AG04450 (cell line): ENCODE measurements at places on chromosomes 2 and 18.

DNA sequence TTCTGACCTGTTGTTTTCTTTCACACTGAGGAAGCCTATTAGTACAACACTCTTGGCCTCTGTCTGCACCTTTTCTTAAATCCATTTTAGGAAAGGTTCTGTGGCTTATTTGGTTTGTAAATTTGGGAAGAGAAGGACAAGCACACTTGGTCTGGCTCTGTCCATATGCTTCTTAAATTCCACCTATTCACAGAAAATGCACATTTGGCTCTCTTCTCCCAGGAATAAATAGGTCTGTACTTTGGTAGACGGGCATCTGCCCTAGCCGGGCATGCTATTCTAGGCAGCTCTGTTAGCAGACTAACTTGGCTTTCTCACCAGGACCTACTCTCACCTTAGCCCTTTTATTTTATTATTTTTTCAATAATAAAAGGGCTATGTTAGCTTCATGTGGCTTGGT is 1211.8 kb upstream of the SLC39A10 start:
- no peak for DNase-seq

GRCh38 chr2:205696331-205696926 is 14.1 kb downstream of the NRP2 start:
- no peak for DNase-seq

DNA sequence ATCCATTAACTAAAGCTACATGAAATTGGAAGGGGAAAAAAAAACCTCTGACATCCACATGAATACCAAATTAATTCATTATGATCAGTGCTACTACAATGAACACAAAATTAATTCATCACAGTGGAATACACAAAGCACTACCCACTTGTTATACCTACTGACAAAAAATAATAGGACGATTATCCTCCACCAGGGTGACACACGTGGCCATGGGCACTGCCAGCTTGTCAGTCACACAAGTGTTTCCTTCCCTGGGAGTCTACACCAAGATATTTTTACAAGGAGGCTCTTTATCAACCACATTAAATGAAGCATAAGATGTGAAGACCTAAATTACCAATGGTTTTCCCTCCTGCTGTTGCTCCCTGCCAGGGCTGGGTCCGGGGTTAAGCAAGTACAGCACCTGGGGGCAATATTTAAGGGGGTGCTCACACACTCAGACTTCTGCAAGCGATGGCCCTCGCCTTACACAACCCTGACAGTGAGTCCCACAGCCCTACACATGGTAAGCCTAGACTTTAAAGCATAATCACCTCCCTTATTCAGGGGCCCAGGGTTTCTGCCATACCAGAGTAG is 90.1 kb downstream of the TCF4 start:
- no peak for DNase-seq

DNA sequence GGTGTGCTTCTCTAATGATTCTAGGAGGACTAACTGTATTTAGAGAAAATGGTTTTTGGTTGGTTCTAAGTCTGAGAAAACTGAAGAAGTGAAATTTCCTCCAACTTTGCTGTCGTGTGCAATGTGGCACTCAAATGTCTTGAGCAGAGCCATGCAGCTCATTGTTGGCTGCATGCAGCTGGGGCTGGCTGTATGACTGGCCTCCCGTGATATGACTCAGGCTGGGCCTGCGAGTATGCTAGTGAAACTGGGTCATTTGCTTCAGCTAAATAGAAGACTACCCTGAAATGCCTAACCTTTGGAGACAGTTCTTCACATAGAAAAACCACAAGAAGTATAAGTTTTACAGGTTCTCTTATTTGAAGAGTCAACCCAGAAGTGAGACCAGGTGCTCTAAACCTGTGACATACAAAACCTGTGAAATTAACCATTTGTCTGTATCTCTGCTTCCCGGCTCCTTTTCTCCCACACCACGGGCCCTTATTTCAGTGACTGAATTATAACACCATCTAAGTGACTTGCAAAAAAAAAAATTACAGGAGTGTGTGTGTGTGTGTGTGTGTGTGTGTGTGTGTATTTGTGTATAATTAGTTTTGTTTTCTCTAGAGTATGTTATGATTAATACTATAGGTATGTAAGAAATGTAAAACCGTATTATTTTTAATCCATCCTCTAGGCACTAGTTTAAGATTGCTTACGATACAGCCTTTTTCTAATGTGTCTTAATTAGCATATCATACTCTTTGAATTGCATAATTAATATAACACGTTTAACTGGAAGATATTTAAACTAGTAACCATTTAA is 15.9 kb downstream of the POLI start:
- DNase-seq: peak; percentile 27

- DNase-seq: no peak
These were observed 96.7 kb downstream of the CRACDL start for GRCh38 chr2:98839292-98839691.

DNA sequence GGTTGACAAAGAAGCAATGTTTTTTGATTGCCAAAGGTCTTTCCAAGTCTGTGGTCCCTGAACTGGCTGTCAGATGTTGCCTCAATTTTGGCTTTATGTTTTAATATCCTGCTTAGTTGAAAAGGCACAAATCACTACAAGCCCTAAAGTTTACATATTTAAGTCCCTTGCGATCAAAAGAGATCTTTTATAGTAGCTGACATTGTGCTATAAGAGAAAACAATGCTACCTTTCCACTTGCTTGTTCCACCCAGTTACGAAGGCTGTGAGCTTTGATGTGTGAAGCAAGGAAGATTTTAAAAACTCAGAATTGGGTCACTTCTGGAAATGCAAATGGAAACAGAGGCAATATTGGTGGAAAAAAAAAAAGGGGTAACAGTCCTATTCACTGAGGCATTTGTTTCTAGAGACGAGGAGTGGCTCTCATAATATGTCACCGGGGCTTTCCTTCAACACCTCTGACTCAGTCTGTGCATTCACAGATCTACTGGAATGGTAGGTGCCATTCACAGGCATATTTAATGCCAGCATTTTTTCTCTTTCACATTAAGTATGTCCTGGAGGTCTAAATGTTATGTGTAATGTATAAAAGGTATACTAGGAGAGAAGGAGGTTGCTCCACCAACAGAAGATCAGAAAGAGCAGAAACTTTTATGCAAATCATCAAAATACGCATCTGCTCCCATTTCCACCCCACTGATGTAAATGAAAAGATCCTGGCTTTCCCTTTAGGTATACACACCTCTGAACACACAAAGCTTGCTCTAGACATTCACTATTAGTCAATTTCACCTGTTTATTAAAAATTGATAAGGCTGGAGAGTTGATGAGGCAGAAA is 91.8 kb downstream of the TGIF1 start:
- no peak for DNase-seq

- DNase-seq: no peak
These were observed 553.8 kb downstream of the PIK3C3 start for GRCh38 chr18:42508683-42509296.

- DNase-seq: no peak
These were observed 234.3 kb upstream of the CYRIA start for GRCh38 chr2:16899958-16900357.

- no peak for DNase-seq
These were observed 479.4 kb upstream of the VRK2 start for GRCh38 chr2:57567245-57567644.

DNA sequence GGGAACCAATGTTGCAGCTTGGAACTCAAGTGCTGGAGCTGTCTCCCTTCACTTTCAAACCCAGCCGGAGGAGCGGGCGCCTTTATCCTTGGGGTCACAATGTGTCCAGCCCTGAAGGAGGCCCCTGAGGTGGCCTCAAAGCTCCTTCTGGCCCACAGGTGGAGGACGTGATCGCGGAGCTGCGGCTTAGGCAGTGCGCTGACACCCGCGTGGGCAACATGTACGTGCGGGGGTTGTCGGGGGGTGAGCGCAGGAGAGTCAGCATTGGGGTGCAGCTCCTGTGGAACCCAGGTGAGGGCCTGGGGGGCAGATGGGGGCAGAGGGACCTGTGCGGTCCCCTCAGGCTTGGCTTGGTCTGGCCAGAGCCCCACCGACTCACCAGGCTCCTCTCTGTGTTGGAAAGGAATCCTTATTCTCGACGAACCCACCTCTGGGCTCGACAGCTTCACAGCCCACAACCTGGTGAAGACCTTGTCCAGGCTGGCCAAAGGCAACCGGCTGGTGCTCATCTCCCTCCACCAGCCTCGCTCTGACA is 13.5 kb downstream of the ABCG8 start:
- no peak for DNase-seq

DNA sequence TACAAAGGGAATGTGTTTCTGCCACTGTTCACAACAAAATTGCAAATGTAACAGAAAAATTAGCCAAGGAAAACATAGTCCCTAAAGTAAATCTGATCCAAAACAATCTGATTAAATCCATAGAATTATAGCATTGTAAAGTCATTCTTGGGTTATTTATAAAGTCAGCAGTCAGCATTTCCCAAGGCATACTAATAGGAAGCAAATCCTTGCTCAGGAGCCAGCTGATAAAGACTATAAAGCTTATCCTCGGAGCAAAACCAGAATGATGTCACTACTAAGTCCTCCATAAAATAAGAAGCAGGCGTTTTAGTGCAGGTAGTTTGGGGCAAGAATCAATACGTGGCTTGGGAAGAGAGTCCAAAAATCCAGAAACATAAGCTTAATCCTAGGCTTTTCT is 67.3 kb upstream of the CSRNP3 start:
- no peak for DNase-seq

DNA sequence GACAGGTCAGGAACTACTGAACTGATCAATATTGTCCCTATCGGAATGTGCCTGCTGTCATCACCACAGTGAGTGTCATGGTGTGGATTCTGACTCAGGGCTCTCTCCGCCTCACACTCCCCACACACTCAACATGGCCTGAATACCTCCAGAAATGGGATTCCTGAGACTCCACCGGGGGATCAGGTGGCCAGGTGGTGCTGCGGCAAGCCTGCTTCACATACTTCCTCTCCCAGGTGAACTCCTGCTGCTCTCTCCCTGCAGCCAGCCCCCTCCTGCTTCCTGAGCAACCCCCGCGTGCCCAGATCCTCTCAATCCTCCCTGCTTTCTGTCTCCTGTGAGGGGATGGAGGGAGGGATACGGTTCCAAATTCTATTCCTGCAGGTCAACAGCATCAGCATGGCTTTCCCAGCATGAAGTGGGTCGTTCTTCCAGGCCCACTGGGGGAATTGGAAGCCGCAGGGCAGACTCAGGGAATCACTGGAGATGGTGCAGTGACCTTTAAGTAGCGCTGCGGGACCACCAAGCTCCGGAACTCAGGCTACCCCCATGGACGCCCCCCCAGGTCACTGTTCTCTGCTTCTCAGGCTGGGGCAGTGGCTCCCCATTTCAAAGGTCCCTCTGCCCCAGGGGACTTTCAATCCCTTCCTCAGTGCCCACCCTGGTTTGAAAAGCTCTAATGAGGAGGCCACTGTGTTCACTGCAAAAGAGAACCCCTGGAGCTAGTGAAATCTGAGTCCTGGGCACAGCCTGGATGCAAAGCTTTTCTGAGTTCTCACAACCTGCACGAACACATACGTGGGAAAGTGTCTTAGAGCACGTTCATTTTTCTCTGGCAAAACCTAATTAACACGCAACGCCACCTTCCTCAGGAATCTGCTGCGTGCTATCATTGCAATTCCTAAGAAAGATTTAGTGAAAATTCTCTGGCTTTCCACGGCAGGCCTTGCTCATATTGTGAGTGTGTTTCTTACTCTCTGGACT is 168.4 kb downstream of the ZFP36L2 start:
- no peak for DNase-seq
